Fibroblast of villous mesenchyme (primary cell): ENCODE measurements at places on chromosomes 16 and 17. TPM values are rescaled to one million over a fixed set of nuclear protein-coding genes. Genes with fewer than 3 reads are reported as not detected.

MYL4 gene
- not detected in 2 replicates for total RNA-seq

RAPGEFL1 gene
- total RNA-seq: 2.2 and 2.6 TPM in 2 replicates

PTRH2 gene
- total RNA-seq: 16.4 TPM in 2 replicates

CES3 gene
- total RNA-seq: 0.32 TPM in 1 of 2 replicates, not detected in the other

CCL3 gene
- not detected in 2 replicates for total RNA-seq

CA5A gene
- total RNA-seq: not detected in 2 replicates

CSH1 gene
- total RNA-seq: not detected in 2 replicates

KRT12 gene
- not detected in 2 replicates for total RNA-seq

MYH1 gene
- total RNA-seq: not detected in 2 replicates

MARVELD3 gene
- under 0.01 TPM in 1 of 2 replicates, not detected in the other for total RNA-seq

OR1F1 gene
- under 0.01 and 0.43 TPM in 2 replicates for total RNA-seq

TP53TG3F gene
- under 0.01 TPM in 1 of 2 replicates, not detected in the other for total RNA-seq

HOXB5 gene
- total RNA-seq: 0.32 and 0.43 TPM in 2 replicates

KRT222 gene
- total RNA-seq: not detected in 2 replicates

ZNF205 gene
- 14.2 and 18.4 TPM in 2 replicates for total RNA-seq

FOXJ1 gene
- not detected in 2 replicates for total RNA-seq
